ENCODE measurements at places on chromosomes 11 and 22.
A peak's percentile ranks its signal among the peaks of the same experiment; 100 is the strongest.

- peak; percentile 59 for DNase-seq
Measured at GRCh38 chr11:126840201-126840886, 160.2 kb downstream of the KIRREL3 start.

DNA sequence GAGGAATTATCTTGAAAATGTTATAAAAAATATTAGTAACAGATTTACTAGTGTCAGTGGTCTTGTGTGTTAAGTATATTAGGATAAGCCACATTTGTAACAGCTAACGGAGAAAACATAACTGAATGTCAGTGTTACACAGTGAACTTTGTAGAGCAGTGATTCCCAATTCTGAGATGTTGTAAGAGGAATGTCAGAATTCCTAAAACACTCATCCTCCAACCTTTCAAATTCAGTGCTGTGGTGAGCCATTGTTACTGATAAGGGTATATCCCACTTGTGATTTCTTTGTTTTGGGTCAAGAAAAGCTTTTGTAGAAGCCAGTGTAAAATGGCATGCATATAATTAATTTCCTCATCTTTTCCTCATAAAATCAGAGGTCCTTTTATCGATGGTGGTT, 61.9 kb downstream of the ARHGEF12 start:
- DNase-seq, result no peak

DNA sequence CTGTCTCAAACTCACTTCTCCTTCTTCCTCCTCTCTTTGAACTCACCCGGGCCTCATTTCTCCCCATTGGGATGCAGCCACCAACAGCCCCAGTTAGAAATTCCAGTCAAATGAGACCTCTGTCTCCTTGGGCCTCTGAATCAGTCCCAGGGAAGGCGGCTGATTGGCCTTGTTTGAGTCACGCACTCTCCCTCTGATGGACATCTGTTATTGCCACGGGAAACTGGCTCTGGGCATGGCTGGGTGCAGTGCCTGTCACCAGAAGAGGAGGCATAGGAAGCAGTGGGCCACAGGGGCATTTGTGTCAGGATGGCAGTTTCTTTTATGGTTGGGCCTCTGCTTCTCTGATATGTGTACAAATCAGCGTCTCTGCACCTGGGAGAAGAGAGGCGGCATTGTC, 9.6 kb upstream of the WNT11 start:
- DNase-seq, result peak; percentile 29

- no peak for DNase-seq
Measured at GRCh38 chr11:89267660-89268302, 90.1 kb downstream of the TYR start.

DNA sequence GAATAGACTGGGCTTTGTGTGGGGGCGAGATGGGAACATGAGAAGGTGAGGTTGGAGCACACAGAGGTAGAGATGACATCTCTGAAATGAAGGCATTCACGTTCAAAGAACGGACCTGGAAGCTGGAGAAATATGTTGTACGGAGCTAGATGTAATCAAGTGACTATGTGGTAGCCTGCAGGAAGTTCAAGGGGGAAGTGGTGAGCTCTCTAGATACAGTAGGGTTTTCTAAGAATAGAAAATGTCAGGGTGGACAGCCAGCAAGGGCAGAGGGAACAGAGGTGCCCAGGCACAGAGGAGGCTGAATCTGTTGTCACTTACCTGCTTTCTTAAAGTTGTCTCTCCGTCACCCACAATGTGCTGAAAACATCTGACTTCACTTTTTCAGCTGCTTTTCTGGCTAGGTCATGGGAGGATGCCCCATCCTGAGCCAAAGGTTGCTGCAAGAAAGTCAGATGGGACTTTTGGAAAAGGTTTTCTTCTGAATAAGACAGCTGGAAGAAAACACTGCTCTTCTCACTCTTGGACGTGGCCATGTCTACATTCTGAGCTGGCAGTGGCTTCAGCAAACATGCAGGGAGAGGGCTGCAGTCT, 171.5 kb upstream of the B3GAT1 start:
- DNase-seq, result no peak

GRCh38 chr11:39651857-39652461, 1807.5 kb downstream of the LRRC4C start:
- no peak for DNase-seq

DNA sequence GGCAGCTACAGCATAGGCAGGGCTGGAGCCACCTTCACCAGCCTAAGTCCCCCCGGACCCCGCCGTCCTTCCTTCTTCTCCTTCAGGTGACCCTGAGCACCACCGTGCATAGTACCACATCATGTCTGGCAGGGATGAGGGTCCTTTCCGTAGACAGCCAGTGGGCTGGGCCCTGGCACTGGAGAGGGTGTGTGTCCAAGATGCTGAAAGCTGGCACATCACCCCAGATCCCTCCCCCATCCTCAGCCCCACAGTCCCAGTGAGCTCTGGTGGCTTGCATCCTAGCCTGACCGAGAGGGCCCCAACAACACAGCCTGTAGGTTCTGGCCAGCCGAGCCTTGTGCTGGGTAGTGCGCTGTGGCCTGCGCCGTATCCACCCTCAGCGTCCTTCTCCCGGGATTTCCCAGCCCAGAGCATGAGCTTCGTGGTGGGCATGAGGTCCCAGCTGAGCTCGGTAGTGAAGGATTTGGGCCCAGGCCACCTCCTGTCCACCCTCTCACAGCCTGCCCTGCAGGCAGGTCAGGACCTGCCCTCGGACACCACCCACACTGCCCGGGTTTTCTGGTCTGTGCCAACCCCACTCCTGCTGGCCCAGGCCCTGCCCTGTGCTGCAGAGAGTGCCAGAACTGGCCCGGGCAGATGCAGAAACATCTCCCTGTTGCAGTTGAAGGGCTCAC, 1124.3 kb downstream of the BRD1 start:
- DNase-seq, result no peak

- DNase-seq, result peak; percentile 87
Measured at GRCh38 chr22:20807315-20807752, 33.4 kb downstream of the SERPIND1 start.

GRCh38 chr11:128316541-128317227, 270.7 kb downstream of the ETS1 start:
- DNase-seq, result no peak

DNA sequence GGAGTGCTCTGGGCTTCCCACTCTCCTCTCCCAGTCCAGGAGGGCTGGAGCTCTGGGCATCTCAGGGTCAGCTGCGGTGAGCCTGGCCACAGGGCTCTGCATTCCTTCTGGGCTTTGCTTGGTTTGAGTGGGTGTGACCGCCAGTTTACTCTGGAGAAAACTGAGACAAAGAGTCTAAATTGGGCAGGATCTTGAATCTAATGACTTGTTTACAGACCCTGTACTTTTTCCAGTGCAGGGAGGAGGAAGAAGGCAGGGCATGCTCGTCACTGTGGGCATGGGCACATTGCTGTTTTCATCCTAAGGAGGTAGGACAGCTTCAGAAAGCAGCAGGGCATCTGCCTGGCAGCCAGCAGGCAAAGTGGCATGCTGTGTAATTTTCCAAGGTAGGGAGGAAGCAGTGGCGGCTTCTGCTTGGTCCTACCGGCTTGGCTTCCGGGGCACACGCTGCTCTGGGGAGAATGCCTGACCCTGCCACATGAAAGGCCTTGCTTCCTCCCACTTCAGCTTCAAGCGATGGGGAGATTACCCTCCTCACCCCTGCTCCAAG, 22.9 kb downstream of the FLI1 start:
- DNase-seq, result no peak

DNA sequence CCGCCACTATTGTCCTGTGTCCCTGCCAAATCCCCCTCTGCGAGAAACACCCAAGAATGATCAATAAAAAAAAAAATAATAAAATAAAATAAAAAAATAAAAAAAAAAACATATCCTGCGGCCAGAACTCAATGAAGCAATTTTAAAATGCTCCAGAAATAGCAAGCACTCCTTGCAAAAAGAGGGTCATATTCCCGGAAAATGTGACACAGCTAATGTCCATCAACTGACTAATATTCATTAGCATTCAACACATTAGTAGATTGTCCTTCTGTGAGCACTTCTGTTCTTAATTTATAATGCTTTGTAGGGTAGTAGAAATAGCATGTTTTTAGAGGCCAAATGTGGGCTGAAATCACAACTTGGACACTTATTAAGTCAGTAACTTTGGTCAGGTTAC, 252.3 kb upstream of the SESN3 start:
- no peak for DNase-seq

DNA sequence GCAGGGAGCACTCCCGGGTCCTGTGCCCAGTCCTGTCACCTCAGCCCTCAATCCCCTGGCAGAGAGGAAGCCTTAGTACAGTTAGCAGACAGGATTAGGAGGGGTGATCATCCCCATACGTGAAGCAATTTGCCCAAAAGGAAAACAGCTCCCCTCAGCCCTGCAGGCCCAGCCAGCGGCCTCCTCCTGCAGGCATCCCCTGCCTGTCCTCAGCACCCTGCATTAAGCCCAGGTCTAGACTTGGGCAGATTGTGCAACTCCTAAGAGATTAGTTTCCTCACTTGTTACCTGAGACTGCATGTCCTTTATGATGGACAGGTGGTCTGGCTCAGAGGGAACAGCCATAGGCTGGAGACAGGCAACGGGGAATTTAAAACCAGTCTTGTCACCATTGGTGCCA, 95.5 kb upstream of the TMEM45B start:
- DNase-seq, result no peak

DNA sequence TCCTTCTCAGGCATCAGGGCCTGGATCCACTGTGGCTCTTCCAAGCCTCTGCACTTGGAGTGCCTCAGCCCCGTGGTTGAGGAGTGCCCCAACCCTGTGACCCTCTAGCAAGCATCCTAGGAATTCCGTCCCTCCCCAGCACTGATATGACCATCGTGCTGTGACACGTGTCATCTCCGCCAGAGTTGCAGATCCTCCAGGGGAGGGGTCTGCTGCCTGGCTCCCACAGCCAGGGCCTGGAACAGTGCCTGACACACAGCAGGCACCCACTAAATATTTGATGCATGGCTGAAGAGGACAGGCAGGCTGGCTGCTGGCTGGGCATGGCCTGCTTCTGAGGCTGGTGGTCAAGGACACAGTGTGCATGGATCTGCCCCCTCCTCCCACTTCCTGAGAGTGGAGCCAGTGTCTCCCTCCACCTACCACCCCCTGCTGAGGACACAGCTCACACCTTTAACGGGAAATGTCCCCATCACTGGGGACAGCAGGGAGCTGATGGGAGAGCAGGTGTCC, 1.7 kb upstream of the CD81 start:
- no peak for DNase-seq

GRCh38 chr11:86671531-86672006, 847 bp downstream of the ME3 start:
- no peak for DNase-seq

DNA sequence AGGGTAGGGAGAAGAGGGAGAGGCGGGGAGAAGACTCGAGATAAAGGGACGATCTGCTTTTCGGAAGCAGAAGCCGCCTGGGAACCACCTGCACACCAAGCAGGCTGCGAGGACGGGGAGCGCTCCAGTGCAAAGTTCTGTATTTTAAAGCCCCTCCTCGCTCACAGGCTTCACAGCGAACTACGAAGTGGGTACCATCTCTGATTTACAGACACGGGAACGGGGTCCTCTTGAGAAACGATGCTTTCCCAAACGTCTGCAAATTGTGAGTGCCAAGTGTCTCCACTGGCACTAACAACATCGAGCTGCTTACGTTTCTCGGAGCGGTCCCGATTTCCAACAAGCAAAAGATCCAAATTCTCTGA, 700 bp upstream of the STX3 start:
- DNase-seq, result no peak

DNA sequence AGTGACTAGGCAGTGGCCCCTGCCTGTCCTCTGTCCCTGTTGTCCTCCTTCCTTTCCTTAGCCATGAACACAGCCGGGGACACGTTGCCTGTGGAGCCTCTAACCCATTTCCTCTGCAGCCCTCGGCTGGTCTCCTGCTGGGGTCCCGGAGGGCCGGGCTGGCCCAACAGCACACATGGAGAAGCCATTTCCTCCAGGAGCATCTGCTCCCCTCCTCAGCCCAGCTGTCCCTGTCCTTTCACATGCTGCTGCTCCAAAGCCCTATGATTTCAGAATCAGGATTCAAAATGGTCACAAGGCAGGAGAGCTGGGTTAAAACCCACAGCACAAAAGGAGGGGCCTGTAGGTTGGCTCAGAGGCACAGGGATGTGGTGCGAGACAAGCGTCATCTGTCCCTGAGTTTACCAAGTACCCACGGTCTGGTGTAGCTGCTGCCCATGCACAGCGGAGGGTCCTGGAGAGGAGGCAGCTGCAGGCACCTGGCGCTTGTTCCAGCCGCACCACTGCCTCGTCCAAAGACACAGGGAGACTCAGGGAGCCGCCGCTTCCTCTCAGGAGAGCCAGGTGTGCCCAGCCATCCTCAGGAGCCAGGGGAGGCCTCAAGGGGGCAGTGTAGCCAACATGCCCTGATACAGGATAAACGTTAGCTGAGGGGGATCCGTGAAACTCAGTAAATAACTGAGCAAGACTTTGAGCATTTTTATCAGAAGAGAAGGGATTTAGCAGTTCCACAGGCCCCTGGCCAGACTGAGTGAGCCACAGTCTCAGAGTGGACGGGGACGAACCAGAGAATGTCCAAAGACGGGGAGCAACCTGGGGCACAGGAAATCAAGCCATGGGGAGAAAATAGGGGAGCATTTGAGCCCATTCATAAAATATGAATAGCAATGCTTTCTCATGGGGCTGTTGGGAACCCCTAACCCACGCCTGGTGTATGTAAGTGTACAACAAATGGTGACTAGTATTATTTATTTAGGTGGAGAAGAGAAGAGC, 3.9 kb upstream of the VSIG10L2 start:
- no peak for DNase-seq

GRCh38 chr11:59894616-59895015, 16.0 kb downstream of the OOSP3 start:
- no peak for DNase-seq

- no peak for DNase-seq
Measured at GRCh38 chr11:32087597-32087996, 3.3 kb upstream of the RCN1 start.

DNA sequence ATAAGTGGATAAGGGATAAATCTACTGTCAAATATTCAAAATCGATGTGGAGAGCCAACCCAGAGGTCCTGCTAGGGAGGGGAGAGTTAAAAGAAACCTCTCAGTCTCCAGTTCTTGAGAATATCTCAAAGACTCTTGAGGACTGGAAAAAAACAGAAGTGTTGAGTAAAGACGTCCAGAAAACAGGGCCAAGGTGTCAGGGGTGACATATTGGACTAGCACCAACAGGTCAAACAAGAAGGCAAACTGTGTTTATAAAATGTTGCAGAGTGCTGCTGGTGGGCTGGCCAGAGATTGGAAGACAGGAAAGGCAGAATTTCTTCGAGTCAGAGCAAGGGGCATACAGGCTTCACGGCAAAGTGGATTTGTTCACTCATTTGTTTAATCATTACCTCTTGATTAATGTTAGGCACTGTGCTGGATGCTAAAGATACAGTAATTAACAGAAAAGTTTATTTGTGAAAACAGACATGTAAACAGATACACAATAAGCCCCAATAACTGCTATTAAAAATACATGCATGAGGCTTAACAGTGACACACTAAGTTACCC, 33.7 kb upstream of the SMPD1 start:
- no peak for DNase-seq

GRCh38 chr22:39296535-39296934, 22.9 kb downstream of the RPL3 start:
- no peak for DNase-seq

- DNase-seq, result no peak
Measured at GRCh38 chr11:104665641-104666040, 232.6 kb downstream of the CASP12 start.

- DNase-seq, result no peak
Measured at GRCh38 chr22:19175602-19176174, 2.8 kb downstream of the SLC25A1 start.

All from AG04449 (cell line).